ENCODE measurements at places on chromosomes 2 and 18.

- DNase-seq = no peak
These were observed 72.6 kb downstream of the EPAS1 start for GRCh38 chr2:46369783-46370182.

DNA sequence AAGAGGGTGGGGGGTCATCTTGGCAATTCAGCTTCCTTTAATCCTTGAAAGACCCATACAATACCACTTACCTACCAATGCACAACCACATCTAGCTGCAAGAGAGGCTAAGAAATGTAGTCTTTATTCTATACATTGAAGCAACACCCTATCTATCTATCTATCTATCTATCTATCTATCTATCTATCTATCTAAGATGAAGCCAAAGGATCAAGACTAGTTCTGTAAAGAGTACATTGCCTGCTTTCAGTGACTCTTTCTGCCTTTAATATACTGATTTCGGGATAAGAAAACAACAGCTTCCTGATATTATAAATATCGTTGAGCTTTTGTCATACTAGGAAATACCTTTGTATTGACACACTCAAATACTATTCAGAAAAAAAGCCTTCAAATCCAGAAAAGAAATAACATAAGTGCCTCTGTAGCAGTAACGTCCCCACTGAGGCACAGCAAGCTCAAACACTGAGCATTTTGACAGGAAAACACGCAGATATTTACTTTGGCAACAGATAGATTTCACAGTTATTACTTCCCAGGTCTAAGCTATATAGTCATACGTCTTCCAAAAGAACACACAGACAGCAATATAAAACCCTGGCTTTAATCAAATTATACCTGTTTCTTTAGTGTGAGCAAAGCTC lies 139.4 kb upstream of the SERTAD2 start:
- DNase-seq = peak; percentile 82

GRCh38 chr2:157627594-157628476 lies 829 bp downstream of the ACVR1C start:
- DNase-seq = peak; percentile 2

GRCh38 chr2:238560234-238560633 lies 133.5 kb downstream of the ASB1 start:
- DNase-seq = peak; percentile 9

DNA sequence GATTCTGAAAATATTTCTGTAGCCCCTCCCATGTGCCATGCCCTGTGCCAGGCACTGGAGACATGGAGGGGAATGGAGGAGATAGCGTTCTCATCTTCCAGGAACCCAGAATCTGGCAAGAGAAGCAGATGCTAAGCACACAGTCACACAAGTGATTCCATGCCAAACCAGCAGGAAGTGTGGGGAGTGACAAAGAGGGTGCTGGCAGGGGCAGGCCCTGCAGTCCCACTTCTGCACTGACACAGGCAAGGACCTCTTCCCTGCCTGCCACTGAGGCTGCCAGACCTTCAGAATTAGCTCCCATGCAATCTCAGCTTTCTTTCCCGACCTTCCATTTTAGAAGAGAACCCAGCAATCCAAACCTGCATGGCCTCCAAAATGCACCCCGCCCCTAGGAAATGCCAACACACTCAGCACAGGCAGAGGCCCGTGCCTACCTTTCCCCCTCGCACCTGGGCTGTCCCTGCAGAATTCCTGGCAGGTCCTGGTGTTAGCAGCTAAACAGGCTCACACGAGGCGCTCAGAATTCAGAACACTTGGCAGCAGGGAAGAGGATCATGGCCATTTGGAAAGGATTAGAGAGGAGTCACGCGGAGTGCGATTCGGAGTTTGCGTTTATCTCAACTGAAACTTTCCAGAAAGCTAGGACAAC lies 155.3 kb downstream of the MSH2 start:
- DNase-seq = peak; percentile 15

- DNase-seq = peak; percentile 43
These were observed 153.6 kb downstream of the COL4A4 start for GRCh38 chr2:227010433-227010832.

DNA sequence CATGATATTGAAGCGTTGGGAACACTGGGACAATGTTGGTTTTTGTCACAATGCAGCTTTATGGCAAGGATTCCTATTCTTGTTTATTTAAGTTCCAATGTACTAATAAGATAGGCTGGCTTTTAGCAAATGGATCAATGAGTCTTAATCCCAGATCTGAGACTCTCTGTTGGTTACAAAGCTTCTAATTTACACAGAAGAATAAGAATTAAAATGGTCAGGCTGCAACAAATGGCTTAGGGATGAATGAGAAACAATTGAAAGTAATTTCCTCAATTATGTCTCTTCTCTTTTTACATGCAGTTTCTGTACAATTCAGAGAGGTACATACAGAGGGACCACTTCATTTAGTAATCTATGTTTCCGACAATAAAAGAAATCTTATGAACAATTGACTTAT lies 640.4 kb downstream of the NRXN1 start:
- no peak for DNase-seq

- DNase-seq = no peak
These were observed 216.7 kb downstream of the GBX2 start for GRCh38 chr2:235951493-235951892.

DNA sequence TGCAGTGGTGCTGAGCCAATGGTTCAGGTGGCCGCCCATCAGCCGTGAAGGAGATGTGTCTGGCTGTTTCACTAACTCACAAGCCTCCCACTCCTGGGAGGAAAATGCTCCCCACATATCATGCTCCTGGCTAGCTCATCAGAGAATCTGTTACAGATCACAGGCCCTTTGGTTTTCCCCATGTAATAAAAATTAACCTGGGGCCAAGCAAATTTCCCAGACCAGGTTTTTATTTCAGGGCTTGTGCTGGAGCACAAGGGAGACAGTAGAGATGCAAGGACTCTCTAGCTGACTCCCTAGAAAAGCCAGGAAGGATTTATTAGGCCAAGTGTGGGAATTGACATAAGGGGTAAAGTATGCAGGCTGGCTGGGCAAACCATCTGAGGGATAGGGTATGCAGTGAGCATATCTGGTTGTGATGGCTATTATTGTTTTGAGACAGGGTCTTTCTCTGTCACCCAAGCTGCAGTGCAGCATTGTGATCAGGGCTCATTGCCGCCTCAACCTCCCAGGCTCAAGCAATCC lies 40.6 kb upstream of the CCBE1 start:
- no peak for DNase-seq

GRCh38 chr2:227921648-227922047 lies 50.2 kb downstream of the DAW1 start:
- no peak for DNase-seq

DNA sequence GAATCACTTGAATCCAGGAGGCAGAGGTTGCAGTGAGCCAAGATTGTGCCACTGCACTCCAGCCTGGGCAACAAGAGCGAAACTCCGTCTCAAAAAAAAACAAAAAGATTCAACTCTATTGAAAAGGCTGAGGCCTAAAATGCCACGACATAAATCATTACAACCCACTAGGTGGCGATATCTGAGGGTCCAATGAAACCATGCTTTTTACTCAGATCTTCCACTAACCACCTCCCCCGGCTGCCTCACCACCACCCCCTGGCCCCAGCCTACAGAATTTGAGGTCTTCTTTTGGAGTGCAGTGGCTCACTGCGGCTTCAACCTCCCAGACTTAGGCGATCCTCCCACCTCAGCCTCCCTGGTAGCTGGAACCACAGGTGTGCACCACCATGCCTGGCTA lies 57.5 kb downstream of the AP1S3 start:
- DNase-seq = peak; percentile 78

DNA sequence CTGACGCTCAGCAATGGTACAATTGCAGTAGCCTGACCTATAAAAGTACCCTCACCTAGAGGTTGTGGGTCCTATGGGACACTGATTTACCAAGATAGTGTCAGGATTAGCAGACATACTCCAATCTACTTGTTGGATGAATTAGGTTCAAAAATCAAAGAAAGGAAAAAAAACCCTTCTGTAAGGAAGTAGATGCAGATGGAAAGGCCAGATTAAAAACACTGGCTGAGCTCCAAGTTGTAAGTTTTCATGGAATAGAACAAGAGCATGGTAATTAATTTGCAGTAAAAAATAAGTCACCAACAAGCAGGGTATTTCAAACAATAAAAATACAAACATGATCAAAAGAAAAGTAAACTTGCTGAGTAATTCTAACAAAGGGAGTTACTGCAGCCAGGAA lies 26.4 kb downstream of the IDH1 start:
- no peak for DNase-seq

GRCh38 chr18:34483198-34483597 lies 226.9 kb upstream of the DTNA start:
- no peak for DNase-seq

- DNase-seq = peak; percentile 79
These were observed 115.5 kb downstream of the COL6A3 start for GRCh38 chr2:237298151-237299118.

DNA sequence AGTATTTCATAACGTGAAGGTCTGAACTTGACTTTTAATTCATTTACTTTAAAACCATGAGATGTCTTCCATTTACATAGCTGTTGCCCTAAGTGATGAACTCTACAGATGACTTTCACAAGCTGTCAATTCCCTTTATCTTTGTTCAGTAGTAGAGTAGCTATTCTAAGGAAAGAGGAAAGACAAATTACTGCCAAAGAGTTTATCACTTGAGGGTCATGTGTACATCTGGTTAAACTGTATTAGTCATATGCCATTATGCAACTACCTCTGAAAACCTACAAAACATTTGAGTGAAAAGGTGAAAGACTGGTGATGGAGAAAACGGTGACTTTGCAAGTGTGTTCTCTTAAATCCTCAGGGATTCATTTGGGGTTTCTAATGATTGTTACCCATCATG lies 763.9 kb downstream of the TMEM182 start:
- no peak for DNase-seq

GRCh38 chr2:36528274-36528673 lies 69.7 kb downstream of the FEZ2 start:
- no peak for DNase-seq

- DNase-seq = no peak
These were observed 3.0 kb downstream of the INHBB start for GRCh38 chr2:120348737-120349439.

DNA sequence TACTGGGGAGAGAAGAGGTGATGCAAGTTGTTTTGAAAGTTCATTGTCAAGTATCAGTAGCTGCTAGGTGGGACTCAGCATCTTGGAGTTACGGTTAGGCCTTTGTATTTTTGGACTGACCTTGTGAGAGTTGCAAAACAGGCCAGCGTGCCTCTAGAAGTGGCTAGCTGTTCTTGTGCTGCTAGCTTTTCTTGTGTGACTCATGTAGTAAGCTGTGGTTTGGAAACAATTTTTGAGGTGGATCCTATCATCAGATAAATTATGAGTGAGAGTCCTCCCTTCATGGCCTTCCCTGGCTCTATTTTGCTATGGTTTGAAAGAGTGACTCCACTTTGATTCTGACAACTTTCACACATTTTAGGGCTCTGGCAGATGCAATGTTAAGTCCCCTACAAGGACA lies 409.2 kb upstream of the HS6ST1 start:
- peak; percentile 28 for DNase-seq

- DNase-seq = no peak
These were observed 286.8 kb downstream of the CLIP4 start for GRCh38 chr2:29401994-29402393.

DNA sequence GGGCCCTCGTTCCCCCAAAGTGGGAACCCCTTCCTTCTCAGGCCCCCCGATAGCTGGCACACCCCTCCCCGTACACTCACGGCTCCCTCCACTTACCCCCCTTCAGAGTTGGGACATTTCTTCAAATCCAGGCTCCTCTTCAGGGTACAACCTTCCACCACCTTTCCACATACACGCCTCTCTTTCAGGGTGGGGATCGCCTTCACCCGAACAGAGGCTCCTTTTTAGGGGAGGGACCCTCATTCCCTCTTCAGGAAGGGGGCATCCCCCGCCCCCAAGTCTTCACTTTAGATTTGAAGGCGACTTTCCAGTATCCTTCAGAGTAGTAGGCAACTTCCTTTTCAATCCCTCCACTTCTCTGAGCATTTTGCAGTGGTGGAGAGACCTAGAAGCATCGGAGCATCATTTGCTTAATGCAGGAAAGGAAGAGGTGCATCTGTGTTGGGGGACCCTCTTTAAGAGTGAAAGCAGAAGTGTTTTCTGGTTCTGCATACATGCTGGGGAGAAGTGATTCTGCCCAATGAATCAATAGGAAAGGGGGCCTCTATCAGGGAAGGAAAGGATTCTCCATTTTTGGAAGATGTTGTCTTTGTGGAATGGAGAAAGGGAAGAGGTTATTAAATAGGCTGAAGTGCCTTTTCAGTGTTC lies 845 bp downstream of the EML4 start:
- peak; percentile 38 for DNase-seq

DNA sequence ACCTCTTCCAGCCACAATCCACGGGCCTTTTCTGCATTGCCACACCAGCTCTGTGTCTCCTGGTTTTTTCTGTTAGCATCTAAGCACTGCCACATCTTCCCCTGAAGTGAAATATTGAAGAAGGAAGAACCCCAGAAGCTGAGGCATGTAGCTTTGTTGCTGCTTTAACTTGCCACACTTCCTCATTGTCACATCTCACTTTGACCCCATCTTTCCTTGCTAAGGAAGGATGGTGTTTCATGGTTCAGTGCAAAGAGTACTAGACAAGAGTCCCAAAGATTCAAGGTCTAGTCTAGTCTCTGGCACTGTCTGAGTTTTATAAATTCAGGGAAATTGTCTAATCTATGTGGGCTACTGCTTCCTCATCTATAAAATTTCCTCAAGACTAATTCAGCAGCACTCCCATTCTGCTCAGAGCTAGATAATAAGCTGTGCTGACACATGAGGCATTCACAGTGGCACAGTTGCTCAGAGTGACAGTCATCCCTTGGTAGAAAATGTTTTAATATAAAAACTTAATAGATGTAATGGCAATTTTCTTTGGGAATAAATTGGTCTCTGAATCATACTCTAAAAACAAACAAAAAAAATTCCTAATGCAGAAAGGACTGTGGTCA lies 483.0 kb upstream of the ID2 start:
- no peak for DNase-seq

GRCh38 chr2:241562269-241562891 lies 3.8 kb downstream of the BOK start:
- DNase-seq = no peak

DNA sequence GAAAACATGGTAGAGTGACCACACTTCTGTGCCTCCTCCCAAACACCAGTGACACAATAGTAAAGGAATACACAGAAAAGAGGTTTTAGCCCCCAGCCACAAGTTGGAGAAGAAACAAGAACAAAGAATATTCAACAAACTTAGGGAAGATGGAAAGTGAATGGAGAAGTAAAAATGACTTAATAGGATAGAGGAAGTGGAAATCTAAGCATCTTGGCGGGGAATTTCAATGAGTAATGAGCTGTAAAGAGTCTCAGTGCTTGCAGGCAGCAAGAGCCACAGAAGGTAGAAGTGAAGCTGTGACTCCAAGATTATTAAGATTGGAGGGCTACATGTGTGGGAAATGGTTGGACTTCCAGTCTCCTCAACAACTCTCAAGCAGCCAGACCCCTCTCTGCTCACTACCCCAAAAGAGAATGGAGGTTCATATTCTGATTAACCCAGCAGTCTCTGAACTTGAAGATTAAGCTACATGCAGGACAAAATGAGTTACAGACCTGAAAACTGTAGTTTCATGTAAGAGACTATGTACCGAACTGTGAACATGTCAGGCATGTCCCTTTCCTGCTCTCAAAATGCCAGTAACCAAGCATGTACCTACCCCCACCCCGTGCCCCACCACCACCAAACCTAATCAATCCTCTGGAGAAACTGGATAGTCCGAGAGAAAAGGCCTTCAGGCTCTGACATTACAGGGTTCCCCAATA lies 16.9 kb upstream of the HNRNPLL start:
- DNase-seq = peak; percentile 58

GRCh38 chr2:3631851-3632659 lies 25.9 kb upstream of the ALLC start:
- DNase-seq = no peak

- DNase-seq = peak; percentile 9
These were observed 290.8 kb downstream of the CCDC85A start for GRCh38 chr2:56474412-56475158.

- peak; percentile 88 for DNase-seq
These were observed 23.7 kb downstream of the KIAA2012 start for GRCh38 chr2:202096736-202097135.
